DMS79 (cell line): ENCODE measurements at places on chromosomes 5 and 9.

DNA sequence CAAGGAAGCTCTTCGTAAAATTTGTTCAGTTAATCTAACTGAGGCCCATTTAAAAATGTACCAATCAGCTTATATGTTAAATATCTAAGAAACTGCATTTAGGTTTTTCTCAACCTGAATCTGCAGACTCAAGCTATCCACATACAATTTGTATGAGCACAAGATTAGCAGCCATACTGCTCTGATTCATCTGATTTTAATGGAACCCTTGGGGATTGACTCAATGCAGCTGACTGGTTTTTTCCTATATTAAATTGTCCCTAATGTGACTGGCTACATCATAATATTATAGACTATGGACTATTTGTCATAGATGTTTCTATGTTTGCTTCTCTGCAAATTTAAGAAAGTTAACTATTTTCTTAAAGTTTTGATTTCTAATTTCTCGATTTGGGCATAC, 451.0 kb upstream of the TUSC1 start:
- DNase-seq: no peak

GRCh38 chr9:118290116-118290515, 585.9 kb downstream of the TLR4 start:
- DNase-seq: no peak

DNA sequence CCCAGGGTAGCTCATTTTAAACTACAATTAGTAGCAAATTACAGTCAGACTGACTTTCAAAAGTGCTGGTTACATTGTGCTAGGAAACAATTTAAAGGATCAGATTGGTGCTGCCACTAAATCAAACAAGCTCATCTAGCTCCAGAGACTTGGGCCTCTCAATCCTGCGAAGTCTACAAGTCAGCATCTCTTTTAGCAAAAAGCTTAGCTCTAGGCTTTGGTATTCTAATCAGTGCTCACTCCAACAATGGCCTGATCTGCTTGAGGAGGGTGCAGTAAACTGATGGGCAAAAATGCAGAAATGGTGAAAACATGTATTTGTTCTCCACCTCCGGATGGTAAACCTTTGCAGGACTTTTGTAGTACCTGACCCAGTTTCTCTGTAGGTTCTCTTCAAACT, 47.0 kb upstream of the SEMA6A start:
- no peak for DNase-seq

DNA sequence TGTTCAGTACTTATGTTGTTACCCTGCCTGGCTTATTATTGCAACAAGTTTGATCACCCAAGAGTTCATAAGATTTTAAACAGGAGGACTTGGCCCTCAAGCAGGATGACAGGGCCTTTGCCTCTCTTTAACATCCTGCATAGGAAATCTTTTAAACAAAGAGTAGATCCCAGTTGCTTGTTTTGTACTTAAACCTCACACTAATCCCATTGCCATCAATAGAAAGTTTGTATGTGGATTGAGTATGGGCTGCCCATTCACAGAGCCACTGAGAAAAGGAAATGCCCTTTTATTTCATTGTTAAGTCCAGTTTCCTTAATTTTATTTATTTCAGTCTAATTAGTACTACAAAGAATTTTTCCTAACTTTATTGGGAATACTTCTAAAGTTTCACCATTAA, 52.2 kb upstream of the FGF10 start:
- no peak for DNase-seq

- peak; percentile 90 for DNase-seq
Observed at GRCh38 chr5:135126688-135127438, 92.8 kb upstream of the PITX1 start.
